ENCODE measurements at places on chromosomes 3 and 15.
A peak's percentile ranks its signal among the peaks of the same experiment; 100 is the strongest.

DNA sequence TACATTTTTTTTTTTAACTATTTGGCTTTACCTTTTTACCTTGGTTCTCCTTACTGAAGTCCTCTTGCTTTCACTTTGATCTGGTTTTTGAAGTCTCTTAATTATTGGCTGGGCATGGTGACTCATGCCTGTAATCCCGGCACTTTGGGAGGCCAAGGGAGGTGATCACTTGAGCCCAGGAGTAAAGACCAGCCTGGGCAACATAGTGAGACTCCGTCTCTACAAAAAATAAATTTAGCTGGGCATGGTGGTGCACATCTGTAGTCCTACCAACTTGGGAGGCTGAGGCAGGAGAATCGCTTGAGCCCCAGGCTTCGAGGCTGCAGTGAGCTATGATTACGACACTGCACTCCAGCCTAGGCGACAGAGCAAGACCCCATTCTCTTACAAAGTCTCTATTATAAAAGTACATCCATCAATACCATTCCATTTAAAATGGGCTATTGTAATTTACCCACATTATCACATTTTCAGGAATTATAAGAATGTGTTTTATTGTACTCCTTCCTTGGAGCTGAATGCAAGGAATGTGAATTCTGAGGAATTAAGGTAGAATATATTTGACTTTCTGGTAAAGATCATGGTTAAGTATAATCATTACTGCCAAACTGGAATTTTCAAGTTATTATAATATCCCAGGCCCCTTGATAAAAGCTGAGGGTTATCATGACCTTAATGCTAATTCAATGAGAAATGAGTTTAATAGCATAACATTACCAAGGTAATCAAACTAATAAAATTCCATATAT is 49.0 kb downstream of the MSL2 start:
- H3K36me3 ChIP-seq, result no peaks in the 10 kb centered on the region
- no peaks in the 10 kb centered on the region for H3K27me3 ChIP-seq
- H3K4me3 ChIP-seq, result no peak overlapping the region
- no peak overlapping the region for H3K27ac ChIP-seq
- DNase-seq, result no peak

DNA sequence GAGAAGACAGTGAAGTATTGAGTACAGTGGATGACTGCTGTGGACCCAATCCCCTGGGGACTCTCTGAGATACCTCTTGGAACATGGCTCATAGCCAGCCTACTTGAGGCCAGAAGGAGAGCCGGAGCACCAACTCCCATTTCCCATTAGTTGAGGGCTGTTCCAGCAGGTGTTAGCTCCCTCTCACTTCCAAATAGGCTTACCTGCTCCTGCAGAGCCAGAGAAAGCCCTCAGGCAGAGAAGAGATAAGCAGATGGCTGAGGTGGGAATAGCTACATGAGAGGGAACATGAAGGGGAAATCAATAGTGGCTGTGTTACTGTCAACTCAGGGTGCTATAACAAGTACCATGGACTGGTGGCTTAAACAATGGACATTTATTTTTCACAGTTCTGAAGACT is 4.6 kb upstream of the CCK start:
- H3K4me1 ChIP-seq, result no peaks in the 10 kb centered on the region
- no peak overlapping the region for H3K27ac ChIP-seq
- no peak for DNase-seq
- H3K36me3 ChIP-seq, result no peaks in the 10 kb centered on the region

DNA sequence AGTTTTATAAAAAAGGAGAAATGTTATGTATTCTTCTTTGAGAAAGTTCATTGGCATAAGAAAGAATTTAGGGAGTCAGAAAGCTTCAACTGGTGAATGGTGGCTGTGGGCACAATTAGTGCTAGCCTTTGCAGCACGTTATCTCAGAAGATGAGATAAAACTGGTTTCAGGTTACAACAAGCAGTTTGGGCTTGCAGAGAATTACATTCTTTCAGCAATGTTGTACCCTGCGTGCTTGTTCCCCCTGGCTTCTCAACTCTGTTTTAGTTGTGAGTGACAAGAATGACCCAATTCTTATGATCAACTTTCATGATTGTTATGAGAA is 31.6 kb upstream of the ACP3 start:
- H3K4me3 ChIP-seq, result no peak overlapping the region
- peaks cover 24% of the 10 kb centered on the region for H3K4me1 ChIP-seq
- peak; percentile 26 for DNase-seq
- H3K27ac ChIP-seq, result peak overlapping the region; percentile 81
- no peaks in the 10 kb centered on the region for H3K36me3 ChIP-seq

- no peaks in the 10 kb centered on the region for H3K27me3 ChIP-seq
- H3K4me3 ChIP-seq, result peak overlapping the region; percentile 60
- DNase-seq, result no peak
- H3K36me3 ChIP-seq, result no peaks in the 10 kb centered on the region
- peak overlapping the region; percentile 59 for H3K27ac ChIP-seq
Measured at GRCh38 chr15:39781967-39782302, 706 bp downstream of the FSIP1 start.

GRCh38 chr3:181637456-181637855 is 74.3 kb upstream of the SOX2 start:
- H3K27ac ChIP-seq, result no peak overlapping the region
- H3K4me1 ChIP-seq, result no peaks in the 10 kb centered on the region
- H3K36me3 ChIP-seq, result no peaks in the 10 kb centered on the region
- no peak overlapping the region for H3K4me3 ChIP-seq
- DNase-seq, result no peak

Measured in hepatocyte (in vitro differentiated cells).